ENCODE measurements at places on chromosomes 4 and X. TPM values are rescaled to one million over a fixed set of nuclear protein-coding genes. Genes with fewer than 3 reads are reported as not detected.
A peak's percentile ranks its signal among the peaks of the same experiment; 100 is the strongest.

- H3K4me1 ChIP-seq = peaks cover 67% of the 10 kb centered on the region
- DNase-seq = no peak
- peak overlapping the region; percentile 72 for H3K27ac ChIP-seq
- H3K4me3 ChIP-seq = no peak overlapping the region
- no peaks in the 10 kb centered on the region for H3K27me3 ChIP-seq
- peaks cover 1% of the 10 kb centered on the region for H3K36me3 ChIP-seq
These were observed 125.8 kb upstream of the LNX1 start for GRCh38 chr4:53717064-53717549.

COX7B2 gene
- total RNA-seq = not detected

DNA sequence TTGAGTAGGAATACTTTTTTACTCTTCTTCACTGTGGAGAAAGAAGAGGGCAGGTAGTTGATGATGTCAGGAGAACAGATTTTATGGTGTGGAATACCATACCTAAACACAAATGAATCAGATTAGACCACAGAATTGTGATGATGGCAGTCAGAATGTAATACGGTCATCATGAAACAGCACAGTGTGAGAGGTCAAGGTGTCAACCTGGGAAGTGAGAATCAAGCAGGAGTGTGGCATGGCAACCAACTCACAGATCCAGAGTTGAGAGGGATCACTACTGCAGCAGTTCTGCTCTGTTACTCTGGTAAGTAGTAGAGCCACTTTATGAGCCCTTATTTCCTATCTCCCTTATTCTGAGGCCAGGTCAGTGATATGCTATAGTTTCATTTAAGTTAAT, 27.7 kb downstream of the METTL14 start:
- no peaks in the 10 kb centered on the region for H3K27me3 ChIP-seq
- H3K4me1 ChIP-seq = peaks cover 6% of the 10 kb centered on the region

DNA sequence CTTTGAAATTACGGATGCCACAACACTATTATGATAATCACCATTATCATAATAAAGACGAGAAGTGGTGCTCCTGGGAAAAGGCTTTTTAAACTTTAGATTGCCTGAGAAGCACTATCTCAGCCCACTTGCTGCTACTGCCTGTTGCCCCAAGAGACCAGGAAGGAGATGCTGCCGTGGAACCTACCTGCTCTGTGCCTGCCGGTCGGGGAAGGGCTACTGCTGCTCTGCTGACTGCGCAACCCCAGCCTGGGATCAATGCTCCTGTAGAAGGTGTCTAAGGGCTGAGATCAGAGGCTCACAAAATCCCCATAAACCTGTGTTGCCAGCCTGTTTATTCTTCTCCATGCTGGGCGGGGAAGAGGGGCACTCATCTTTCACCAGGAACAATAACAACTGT, 145.3 kb upstream of the VCX3B start:
- no peak overlapping the region for H3K4me3 ChIP-seq
- no peak for DNase-seq
- no peaks in the 10 kb centered on the region for H3K36me3 ChIP-seq
- H3K27ac ChIP-seq = no peak overlapping the region
- H3K27me3 ChIP-seq = no peaks in the 10 kb centered on the region
- no peaks in the 10 kb centered on the region for H3K4me1 ChIP-seq

DNA sequence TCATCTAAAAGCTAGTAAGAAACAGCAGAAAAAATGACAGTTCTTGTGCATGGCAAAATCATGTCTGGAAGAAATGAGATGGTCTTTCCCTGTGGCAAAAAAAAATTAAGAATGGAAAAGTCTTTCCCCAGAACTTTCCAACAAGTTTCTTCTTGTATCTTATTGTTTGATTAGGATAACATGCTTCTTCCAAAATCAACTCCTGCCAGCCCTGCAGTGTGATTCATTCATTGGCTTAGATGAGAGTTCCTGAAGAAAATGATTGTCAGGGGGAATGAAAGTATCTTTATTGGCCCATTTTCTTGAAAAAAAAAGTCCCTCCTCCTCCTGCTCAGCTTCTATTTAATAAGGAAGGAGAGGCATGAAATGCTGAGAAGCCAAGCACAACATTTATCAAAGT, 407.7 kb downstream of the ARAP2 start:
- H3K4me1 ChIP-seq = no peaks in the 10 kb centered on the region
- no peaks in the 10 kb centered on the region for H3K27me3 ChIP-seq
- H3K36me3 ChIP-seq = no peaks in the 10 kb centered on the region
- no peak overlapping the region for H3K27ac ChIP-seq

DNA sequence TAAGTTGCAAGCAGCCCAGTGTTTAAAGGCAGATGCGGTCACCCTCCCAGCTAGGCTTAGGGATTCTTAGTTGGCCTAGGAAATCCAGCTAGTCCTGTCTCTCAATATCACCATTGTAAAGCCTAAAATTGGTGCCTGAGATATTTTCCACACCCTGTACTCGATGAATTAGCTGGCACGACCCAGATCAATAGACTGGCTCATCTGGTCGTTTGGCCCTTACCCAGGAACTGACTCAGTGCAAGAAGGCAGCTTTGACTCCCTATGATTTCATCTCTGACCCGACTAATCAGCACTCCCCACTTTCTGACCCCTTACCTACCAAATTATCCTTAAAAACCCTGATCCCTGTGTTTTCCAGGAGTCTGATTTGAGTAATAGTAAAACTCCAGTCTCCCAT, 384.9 kb upstream of the SLC7A11 start:
- H3K27ac ChIP-seq = no peak overlapping the region
- no peak for DNase-seq
- no peaks in the 10 kb centered on the region for H3K27me3 ChIP-seq

DNA sequence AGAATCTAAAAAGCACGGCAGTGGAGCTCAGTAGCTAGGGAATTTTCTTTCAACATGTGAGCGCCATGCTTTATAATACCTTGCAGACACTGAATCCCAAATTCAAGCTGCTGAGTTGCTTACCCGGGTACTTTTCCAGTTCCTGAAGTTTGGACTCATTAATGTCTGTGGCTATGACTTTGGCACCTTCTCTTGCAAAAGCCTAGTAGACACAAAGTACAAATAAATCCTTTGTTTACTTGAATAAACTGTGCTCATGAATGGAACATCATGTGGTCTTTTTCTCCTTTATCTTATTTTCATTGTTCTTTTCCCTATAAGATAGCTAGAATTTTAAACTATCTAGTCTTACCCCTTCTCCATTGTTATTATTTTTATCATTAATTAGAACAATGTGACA, 4.6 kb downstream of the BDH2 start:
- peaks cover 27% of the 10 kb centered on the region for H3K4me1 ChIP-seq
- H3K27me3 ChIP-seq = no peaks in the 10 kb centered on the region
- no peak overlapping the region for H3K27ac ChIP-seq
- H3K36me3 ChIP-seq = peaks cover 6% of the 10 kb centered on the region

DNA sequence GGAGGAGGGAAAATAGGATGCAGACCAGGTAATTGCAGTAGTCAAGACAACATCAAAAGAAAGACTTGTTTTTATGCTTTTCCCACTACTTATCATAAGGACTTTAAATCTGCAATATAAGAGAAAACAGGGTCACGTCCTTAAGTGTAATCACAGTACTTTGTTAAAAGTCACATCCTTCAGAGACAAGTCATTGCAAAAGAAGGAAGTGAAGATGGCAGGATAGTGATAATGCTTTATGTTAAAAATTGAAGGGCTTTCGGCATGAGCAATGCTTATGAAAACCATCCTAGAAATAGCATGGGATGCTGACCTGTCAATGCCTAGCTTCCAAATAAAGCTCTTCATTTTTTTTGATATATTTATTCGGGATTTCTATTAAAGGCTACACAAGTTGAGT, 110.2 kb upstream of the TENM3 start:
- H3K27ac ChIP-seq = no peak overlapping the region
- no peak for DNase-seq
- H3K36me3 ChIP-seq = no peaks in the 10 kb centered on the region
- no peak overlapping the region for H3K4me3 ChIP-seq
- H3K4me1 ChIP-seq = peaks cover 18% of the 10 kb centered on the region

- H3K27me3 ChIP-seq = peaks cover 5% of the 10 kb centered on the region
- H3K36me3 ChIP-seq = no peaks in the 10 kb centered on the region
- H3K4me1 ChIP-seq = peaks cover 5% of the 10 kb centered on the region
- DNase-seq = no peak
These were observed 34.5 kb downstream of the IQCM start for GRCh38 chr4:149781150-149781549.

DNA sequence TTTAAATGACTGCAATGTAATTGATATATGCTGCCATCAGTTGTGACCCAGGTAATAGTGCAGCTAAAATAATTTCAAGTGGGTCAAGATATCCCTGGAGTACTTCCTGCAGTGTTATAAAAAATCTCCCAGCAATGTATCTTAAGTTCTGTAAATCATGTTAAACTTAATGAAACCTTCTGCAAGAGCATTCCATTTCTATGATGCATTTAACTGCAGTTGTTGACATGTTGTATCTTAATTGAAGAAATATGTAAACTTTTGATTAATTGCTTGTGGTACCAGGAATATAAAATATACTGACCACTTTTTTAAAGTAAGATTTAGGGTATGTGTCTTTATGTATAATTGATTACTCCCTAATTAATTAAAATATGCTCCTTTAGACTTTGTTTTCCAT, 213.6 kb downstream of the AFF2 start:
- H3K4me3 ChIP-seq = no peak overlapping the region
- H3K36me3 ChIP-seq = no peaks in the 10 kb centered on the region
- DNase-seq = no peak
- H3K4me1 ChIP-seq = no peaks in the 10 kb centered on the region
- H3K27ac ChIP-seq = no peak overlapping the region

DNA sequence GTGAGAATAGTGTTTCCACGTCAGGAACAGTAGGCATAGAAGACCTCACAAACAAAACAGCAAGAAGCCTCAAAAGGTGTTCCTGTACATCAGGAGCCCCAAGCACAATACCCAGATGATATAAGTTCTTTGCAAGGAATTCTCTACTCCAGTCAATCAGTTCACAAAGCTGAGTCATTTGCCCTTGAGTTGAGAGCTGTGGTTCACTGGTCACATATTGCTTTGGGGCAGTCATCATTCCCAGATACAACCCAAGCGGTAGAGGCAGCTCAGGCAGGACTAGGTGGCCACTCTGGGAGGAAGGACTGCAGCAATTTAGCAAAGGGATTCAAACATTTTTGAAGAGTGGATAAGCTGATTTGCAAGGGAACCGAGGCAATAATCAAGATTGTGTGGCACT, 551.5 kb upstream of the ZFP42 start:
- no peak overlapping the region for H3K27ac ChIP-seq
- no peaks in the 10 kb centered on the region for H3K4me1 ChIP-seq

DNA sequence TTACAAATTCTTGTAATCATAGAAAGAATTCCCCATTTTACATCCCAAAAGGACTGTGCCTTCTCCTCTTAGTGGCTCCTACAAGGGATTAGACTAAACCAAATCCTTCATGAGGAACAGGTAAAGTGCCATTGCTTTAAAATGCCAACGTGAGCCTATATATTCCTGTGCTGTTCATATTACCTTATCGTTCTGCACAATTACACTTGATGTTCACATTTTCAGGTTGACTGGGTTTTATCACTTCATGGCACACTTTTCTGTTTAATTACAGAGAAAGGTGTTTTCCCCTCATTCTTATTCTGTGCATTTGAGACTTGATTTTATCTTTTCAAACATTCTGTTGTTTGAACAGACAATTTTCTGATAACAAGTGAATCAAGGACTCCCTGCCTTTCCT, 645.6 kb upstream of the FTHL17 start:
- H3K4me3 ChIP-seq = no peak overlapping the region
- peaks cover 3% of the 10 kb centered on the region for H3K4me1 ChIP-seq
- H3K27ac ChIP-seq = no peak overlapping the region
- H3K36me3 ChIP-seq = no peaks in the 10 kb centered on the region

GRCh38 chrX:51737091-51737490, 6.2 kb upstream of the GSPT2 start:
- no peak overlapping the region for H3K27ac ChIP-seq
- no peaks in the 10 kb centered on the region for H3K36me3 ChIP-seq
- H3K4me3 ChIP-seq = no peak overlapping the region
- no peak for DNase-seq
- H3K27me3 ChIP-seq = peaks cover 21% of the 10 kb centered on the region
- H3K4me1 ChIP-seq = no peaks in the 10 kb centered on the region

- no peak for DNase-seq
- H3K4me1 ChIP-seq = no peaks in the 10 kb centered on the region
- peaks cover 15% of the 10 kb centered on the region for H3K27me3 ChIP-seq
These were observed 179.9 kb upstream of the PPP3CA start for GRCh38 chr4:101527188-101527587.

GRCh38 chrX:111207851-111208250, 62.4 kb downstream of the CAPN6 start:
- no peaks in the 10 kb centered on the region for H3K36me3 ChIP-seq
- DNase-seq = no peak
- H3K27me3 ChIP-seq = peaks cover 1% of the 10 kb centered on the region
- H3K4me1 ChIP-seq = no peaks in the 10 kb centered on the region

KLHL2 gene
- total RNA-seq = 16.0 TPM

MPC1L gene
- not detected for total RNA-seq

DNA sequence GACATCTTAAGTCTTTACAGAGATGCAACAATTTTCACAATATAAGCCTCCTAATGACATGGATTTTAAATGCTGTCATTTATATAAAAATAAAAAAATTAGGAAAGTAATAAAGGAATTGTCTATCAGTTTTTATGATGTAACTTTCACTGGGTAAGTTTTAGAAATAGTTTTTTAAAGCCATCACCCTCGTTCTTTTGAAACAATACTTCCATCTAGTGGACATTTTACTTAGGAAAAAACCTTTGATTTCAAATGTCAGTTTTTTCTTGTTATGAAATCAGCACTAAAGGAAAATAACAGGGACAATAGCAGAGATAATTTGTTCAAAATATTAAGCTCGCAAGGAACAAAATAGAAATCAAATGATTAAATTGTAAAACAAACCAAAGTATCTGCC, 24.3 kb upstream of the NDNF start:
- no peak overlapping the region for H3K4me3 ChIP-seq
- DNase-seq = no peak
- peaks cover 3% of the 10 kb centered on the region for H3K4me1 ChIP-seq
- H3K36me3 ChIP-seq = peaks cover 2% of the 10 kb centered on the region
- peaks cover 15% of the 10 kb centered on the region for H3K27me3 ChIP-seq

DNA sequence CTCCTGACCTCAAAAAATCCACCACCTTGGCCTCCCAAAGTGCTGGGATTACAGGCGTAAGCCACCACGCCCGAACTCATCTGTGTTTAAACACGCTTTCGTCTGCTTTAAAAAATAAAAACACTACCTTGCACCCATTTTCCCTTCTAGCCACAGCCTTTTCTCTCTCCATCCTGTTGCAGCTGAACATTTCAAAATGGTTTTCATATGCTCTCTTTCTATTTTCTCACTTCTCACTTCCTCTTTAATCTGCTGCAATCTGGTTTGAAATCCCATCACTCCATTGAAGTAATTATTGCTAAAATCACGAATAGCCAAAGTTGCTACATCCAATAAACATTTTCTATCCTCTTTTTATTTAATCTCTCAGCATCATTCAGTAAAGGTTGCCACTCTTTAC, 70.0 kb downstream of the DCHS2 start:
- DNase-seq = no peak
- H3K27ac ChIP-seq = no peak overlapping the region
- no peaks in the 10 kb centered on the region for H3K36me3 ChIP-seq
- H3K27me3 ChIP-seq = peaks cover 39% of the 10 kb centered on the region

DNA sequence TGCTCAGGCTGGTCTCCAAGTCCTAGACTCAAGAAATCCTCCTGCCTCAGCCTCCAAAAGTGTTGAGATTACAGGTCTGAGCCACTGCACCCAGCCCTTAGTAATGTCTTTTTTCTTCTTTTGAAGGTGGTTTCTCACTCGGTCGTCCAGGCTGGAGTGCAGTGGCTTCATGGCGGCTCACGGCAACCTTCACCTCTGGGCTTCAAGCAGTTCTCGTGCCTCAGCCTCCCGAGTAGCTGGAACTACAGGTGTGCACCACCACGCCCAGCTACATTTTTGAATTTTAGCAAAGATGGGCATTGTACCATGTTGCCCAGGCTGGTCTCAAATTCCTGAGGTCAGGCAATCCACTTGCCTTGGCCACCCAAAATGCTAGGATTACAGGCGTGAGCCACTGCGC, 32.3 kb upstream of the ASMTL start:
- H3K4me3 ChIP-seq = no peak overlapping the region
- peaks cover 3% of the 10 kb centered on the region for H3K27me3 ChIP-seq

ADAM29 gene
- not detected for total RNA-seq

HS6ST2 gene
- 1.9 TPM for total RNA-seq
